HFFc6 (cell line): ENCODE measurements at places on chromosomes 11 and 22. TPM values are rescaled to one million over a fixed set of nuclear protein-coding genes. Genes with fewer than 3 reads are reported as not detected.

APLNR gene
- not detected in 2 replicates for total RNA-seq

IL17REL gene
- not detected in 3 replicates for total RNA-seq

CNGA4 gene
- not detected in 3 replicates for total RNA-seq

ANGPTL5 gene
- total RNA-seq = not detected in 3 replicates

RIMBP3C gene
- total RNA-seq = 0.15 to 0.29 TPM (median 0.17 TPM) in 3 replicates

C11orf16 gene
- not detected in 3 replicates for total RNA-seq

GRCh38 chr11:6570691-6571427 lies 32.6 kb downstream of the RRP8 start:
- no peak for DNase-seq
- peaks cover 32% of the 10 kb centered on the region for H3K4me1 ChIP-seq
- H3K27ac ChIP-seq = no peak overlapping the region
- no peak overlapping the region for H3K4me3 ChIP-seq

DNA sequence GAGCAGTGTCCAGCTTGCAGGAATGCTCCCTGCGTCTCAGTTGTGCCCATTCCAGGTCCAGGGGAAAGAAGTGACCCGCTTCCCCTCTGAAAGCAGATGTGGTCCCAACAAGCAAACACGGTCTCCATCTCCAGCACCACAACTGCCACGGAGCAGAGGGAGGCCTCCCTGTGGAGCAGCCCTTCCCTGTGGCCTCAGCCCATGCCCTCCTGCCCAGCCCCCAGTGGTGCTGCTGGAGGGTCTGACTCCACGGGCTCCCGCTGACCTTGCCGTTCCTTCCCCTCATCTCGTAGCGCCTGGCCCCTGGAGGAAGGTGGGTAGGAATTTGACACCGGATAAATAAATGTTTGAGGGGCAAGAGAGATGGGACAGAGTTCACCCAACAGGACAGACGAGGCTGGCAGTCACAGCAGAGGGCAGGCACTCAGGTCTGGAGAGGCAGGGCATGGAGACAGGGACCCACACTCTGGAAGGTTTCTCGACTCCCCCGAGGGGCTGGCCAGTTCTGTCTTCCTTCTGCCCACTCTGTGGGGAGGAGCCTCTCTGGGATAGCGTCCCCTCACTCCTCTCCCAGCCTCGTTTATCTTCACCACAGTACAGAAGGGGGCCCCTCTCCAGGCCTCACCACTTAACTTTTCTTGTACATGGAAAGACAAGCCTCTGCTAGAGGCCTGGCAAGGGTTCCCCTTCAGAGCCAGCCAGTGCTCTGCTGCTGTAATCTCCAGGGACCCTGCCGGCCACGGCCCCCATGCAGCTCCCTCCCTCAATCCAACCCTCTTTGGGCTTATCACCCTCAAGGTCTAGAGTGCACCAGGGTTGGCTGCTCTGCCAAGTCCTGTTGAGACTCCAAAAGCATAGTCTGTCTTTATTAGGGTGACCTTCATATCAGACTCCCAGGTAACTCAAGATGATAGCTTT lies 7.5 kb upstream of the ST3GAL4 start:
- H3K4me1 ChIP-seq = peaks cover 54% of the 10 kb centered on the region
- DNase-seq = no peak
- H3K27ac ChIP-seq = peak overlapping the region; percentile 69
- H3K36me3 ChIP-seq = peaks cover 29% of the 10 kb centered on the region

DNA sequence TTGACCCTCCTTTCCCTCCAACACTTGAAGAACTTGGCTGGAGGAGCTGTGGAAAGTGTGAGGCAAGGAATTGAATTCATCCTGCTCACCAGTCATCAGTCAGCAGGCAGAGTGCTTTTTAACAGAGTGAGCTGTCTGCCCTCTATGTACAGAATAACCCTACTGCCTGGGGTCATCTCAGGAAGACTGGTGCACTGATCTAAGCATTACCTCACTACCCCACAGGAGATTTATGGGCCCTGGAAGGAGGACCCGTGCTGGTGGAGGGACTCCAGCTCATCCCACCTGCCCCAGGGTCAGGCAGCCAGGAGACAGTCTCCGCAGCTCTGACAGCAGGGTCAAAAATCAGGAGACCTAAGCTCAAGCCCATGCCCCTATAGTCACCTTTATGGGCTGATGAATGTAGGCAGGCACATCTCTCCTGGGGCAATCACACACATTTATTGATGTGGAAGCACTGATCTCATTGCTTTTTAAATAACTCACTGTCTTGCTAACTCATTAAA lies 270.8 kb upstream of the SESN3 start:
- no peak for DNase-seq
- peaks cover 2% of the 10 kb centered on the region for H3K27me3 ChIP-seq
- H3K36me3 ChIP-seq = no peaks in the 10 kb centered on the region
- H3K4me1 ChIP-seq = no peaks in the 10 kb centered on the region
- H3K27ac ChIP-seq = no peak overlapping the region

DNA sequence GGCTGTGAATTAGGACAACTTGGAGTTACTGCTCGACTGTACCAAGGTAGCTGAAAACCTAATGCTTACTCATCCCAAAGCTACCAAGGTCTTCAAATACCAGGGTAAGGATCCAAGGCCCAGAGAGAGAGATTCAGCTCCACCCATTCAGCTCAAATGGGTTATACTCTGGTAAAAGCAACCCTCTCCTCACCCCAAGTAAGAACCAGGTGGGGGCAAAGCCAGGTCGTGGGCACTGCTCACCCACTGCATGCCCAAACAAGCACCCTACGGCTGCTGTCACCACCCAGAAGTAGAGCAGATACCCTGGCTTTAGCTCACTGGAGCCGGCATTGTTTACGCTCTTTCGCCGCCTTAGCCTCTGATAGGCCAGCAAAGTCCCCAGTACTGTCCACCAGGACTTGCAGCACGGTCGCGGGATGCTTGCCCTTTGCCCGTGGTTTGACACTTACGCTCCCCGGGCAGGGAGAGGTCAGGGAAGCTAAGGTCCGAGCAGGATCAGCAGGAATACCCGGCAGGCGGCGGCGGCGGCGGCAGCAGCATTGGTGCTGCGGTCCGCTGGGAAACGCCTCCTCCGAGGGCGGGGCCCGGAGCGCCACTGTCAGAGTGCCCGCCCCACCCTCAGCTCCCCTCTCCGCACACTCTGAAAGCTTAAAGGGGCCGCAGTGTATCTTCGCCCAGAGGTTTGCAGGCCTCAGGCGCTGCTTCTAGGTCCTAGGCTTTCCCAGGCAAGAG lies 19.6 kb downstream of the CKAP5 start:
- H3K4me1 ChIP-seq = peaks cover 53% of the 10 kb centered on the region
- H3K27me3 ChIP-seq = no peaks in the 10 kb centered on the region
- H3K36me3 ChIP-seq = peaks cover 4% of the 10 kb centered on the region; the same call in 1 of the 2 replicates
- peak overlapping the region; percentile 90 for H3K4me3 ChIP-seq
- peak; percentile 60 for DNase-seq

GRCh38 chr11:133040289-133040900 lies 491.9 kb downstream of the OPCML start:
- DNase-seq = peak; percentile 44
- H3K4me1 ChIP-seq = peaks cover 28% of the 10 kb centered on the region
- no peak overlapping the region; the same call in 1 of the 2 replicates for H3K27ac ChIP-seq
- no peaks in the 10 kb centered on the region for H3K36me3 ChIP-seq

- H3K4me3 ChIP-seq = no peak overlapping the region
- peaks cover 78% of the 10 kb centered on the region for H3K4me1 ChIP-seq
- no peak for DNase-seq
- H3K27me3 ChIP-seq = peaks cover 3% of the 10 kb centered on the region; the same call in 1 of the 2 replicates
- H3K27ac ChIP-seq = peak overlapping the region; percentile 93
Measured at GRCh38 chr11:102800767-102801166, 2.8 kb upstream of the MMP1 start.
